ENCODE measurements at places on chromosomes 13 and 19.

DNA sequence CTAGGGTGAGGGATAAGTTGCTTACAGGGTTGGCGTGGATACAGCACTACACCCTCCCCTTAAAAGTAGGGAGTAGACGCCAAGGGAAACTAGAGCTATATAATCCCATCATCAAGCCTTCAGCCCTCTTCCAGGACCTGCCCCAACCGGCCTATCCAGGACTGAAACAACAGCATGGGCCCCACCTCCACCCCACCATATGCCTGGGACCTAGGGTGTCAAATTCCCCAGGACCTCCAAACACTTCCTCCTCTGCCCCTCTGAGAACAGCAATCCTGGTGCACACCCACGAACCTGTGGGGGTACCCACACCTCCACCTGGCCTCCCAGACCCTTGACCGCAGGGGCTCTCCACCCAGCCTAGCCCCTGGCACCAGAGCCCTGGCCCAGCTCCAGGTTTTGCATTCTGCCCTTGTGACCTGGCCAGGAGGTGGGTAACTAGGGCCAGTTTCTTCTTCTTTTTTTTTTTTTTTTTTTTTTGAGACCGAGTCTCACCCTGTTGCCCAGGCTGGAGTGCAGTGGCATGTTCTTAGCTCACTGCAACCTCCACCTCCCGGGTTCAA is 1.4 kb upstream of the CYP2F1 start:
- no peak for DNase-seq

- no peak for DNase-seq
Observed at GRCh38 chr13:109203587-109203986, 574.2 kb downstream of the MYO16 start.

DNA sequence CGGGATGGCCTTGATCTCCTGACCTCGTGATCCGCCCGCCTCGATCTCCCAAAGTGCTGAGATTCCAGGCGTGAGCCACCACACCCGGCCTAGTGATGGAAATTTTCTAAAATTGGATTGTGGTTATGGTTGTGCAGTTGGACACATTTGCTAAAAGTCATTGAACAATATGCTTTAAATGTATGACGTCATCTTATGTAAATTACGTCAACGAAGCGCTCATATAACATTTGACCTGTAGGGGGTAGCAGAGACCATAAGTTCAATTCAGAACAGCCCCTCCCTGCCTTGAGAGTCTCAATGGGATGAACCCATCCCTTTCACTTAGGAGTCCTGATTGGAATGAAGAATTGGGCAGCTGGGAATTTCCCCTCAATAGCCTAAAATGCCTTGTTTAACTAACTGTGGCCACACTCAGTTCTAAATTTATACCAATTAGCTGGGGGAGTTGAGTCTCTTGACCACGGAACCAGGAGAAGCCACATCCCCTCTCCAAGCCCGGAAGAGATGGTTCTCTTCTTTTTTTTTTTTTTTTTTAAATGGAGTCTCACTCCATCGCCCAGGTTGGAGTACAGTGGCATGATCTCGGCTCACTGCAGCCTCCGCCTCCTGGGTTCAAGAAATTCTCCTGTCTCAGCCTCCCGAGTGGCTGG is 15.2 kb upstream of the TLE6 start:
- DNase-seq, result peak; percentile 40

DNA sequence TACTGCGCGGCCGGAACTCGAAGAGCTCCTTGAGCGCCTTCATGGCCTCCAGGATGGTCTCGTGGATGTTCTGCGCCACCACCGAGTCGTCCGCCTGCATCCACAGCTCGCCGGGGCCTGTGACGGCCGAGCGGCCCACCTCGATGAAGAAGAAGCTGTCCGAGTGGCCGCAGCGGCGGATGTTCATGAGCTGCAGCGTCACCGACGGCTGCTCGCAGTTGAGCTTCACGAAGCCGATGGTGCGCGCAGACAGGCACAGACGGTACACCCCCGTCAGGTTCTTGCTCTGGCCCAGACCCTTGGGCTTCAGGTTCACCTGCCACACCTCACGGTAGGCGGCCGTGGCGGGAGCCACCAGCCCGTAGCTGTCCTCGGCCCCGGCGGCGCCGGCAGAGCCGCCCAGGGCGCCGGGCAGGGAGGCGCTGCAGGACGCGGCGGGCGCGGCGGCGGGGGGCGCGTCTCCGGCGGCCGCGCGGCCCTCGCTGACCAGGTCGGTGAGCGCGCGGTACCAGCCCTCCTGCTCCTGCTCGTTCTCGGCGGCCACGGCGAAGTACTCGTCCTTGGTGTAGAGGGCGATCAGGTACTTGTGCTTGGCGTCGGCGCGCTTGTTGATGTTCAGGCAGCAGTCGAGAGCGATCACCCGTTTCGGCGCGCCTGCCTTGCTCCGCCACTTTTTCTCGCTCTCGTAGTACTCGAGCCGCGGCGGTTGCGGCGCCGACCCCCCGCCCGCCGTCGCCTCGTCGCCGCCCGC is 1.1 kb downstream of the IRS2 start:
- DNase-seq, result no peak

GRCh38 chr13:27572234-27572901 is 48.0 kb downstream of the LNX2 start:
- DNase-seq, result no peak

DNA sequence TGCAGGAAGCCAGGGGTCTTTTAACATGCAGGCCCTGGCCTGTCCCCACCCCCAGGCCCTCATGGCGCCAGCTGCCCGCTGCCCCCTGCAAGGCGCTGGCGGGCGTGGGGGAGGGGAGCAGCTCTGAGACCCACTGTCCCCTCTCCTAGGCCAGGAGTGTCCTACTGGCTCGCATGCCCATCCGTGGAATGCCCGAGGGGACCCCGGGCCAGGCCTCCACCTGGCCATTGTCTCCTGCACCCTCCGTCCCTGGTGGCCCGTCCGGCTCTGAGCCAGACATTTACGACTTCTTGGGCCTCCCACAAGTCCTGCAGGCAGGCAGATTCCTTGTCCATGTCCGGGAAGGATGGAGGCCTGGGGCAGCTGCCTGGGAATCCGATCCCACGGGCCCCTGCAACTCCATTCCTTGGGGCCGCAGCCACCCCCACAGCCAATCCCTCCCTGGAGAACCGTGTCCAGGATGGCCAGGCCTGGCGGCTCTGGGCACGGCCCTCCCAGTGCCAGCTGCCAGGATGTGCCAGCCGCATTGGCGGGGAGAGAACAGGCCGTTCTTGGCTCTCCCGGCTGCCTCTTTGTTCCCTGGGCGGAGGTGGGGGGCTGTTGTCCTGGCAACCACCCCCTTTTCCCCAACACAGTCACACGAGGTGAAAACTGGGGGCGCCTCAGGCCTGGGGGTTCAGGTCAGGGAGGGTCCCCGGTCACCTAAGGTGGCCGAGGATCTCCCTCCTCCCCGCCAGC is 10.5 kb upstream of the PLIN3 start:
- no peak for DNase-seq

GRCh38 chr13:97413694-97414093 is 20.3 kb upstream of the RAP2A start:
- DNase-seq, result no peak

DNA sequence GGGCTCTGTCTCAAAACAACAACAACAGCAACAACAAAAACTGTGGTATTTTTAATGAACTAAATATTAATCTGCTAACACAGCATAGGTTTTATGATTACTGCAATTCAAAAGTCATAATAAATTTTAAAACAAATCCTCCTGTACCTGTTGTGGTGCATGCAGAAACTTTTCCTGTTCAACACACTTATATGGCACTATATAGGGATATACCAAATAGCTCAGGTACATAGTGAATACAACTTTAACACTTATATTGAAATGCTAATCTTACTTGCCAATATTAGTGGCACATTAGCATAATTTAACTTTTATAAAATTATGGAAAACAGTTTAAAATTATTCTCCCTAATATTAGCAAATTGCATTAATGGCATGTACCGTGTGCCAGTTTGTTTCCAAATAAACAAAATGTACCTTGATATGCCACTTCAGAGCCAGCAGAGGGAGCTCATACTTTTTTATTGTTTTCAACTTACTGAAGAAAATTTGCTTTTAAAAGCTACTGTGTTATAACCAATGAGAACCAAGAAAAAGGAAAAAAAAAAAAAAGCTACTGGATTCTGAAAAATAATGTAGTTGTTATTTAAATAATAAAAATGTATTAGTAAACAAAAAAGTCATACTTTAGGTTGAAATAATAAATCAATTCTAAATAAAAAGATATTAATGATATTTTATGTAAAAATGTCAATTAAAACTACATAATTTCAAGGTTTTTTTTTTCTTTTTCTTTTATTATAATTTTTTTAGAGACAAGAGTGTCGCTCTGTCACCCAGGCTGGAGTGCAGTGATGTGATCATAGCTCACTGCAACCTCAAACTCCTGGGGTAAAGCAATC is 18.0 kb upstream of the RBM26 start:
- no peak for DNase-seq

- no peak for DNase-seq
Observed at GRCh38 chr19:45764945-45765701, 3.9 kb downstream of the SIX5 start.

DNA sequence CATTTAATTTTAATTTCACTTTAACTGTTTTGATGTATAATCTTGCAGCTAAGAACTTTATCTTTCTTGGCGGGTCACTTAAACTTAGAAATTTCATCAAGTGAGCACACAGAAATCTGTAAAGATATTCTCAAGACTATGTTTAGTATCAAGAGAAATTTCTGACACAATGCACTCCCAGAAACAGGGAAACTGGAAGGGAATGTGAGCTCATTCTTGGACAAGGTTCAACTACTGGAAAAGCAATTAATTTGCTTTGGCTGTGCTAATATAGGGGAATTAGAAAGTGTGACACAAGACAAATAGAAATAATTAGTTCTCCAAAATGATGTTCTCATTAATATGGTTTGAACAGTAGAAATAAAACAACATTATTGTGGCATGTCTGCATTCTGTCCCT is 402.3 kb downstream of the DACH1 start:
- DNase-seq, result no peak

GRCh38 chr13:19882231-19882630 is 18.8 kb upstream of the ZMYM5 start:
- no peak for DNase-seq

GRCh38 chr13:105341256-105341655 is 1194.2 kb downstream of the EFNB2 start:
- peak; percentile 82 for DNase-seq

GRCh38 chr13:43031881-43032280 is 8.5 kb downstream of the DNAJC15 start:
- DNase-seq, result no peak

GRCh38 chr13:93646245-93646644 is 419.6 kb downstream of the GPC6 start:
- DNase-seq, result no peak

GRCh38 chr13:114229506-114229905 is 5.2 kb upstream of the CDC16 start:
- DNase-seq, result no peak

DNA sequence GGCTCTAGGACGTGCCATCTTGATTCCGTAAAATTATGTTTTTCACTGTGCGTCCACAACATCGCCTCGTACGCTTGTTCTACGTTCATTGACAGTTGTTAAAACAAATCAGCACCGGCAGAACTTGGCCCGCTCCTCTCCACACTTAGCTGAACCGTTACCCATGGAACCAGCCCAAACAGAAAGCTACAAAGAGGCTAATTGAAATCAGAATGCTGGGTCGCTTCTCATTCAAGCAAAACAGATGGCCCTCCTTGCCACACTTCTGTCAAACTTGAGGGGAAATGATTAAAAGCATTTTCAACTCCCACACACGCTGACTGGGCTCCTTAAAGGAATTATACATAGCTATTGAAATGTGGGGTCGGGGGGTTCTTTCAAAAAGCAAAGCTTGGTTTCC is 71.6 kb downstream of the TM9SF2 start:
- DNase-seq, result no peak

DNA sequence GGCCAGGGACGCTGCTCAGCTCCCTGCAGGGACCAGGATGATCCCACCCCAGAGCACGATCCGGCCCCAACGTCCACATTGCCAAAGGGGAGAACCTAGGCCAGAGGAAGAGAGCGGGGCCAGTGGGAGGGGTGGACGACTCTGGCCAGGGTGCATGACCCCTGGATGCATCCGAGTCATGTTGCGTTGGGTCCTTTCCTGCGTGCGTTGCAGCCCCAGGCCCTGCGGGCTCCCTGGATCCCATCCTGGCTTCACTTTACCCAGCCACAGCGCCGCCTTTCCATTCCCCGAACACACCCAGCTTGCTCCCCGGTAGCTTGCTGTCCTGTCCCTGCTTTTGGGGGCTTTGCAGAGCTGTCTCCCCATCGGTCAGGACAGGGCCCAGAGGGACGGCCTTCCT is 10.5 kb downstream of the PLIN4 start:
- DNase-seq, result no peak

GRCh38 chr13:62850331-62850730 is 1434.7 kb upstream of the PCDH20 start:
- DNase-seq, result no peak

DNA sequence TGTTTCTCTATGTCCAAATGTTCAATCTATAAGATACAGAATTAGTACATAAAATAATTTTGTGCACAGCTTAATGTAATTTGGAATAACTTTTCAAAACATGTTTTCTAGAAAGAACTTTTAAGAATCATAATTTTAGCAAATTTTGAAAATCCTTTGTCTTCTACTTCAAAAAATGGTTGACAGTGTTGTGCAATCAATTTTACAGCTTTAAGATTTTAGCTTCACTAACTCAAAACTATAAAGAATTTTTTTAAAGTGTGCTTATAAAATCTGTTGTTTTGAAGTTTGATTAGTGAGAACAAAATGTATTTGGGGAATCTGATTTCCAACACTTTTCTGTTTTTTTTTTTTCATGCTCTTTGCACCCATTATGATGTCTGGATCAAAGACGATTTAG is 12.7 kb upstream of the SPACA6 start:
- no peak for DNase-seq

GRCh38 chr13:75689686-75690085 is 53.6 kb downstream of the LMO7 start:
- DNase-seq, result no peak

DNA sequence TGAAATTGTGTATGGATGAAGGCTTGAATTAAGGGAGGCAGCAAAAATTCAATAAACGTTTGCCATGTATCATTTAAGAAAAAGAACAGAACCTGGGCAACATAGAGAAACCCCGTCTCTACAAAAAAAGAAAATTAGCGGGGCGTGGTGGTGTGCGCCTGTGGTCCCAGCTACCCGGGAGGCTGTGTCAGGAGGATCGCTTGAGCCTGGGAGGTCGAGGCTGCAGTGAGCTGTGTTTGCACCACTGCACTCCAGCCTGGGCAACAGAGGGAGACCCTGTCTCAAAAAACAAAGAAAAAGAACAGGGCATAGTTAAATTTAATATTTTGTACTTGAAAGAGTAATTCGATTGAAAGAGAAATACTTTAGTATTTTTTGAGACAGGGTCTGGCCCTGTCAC is 1.4 kb downstream of the UBA2 start:
- no peak for DNase-seq

- DNase-seq, result peak; percentile 31
Observed at GRCh38 chr13:22278336-22278929, 607.6 kb downstream of the FGF9 start.
